ENCODE measurements at places on chromosomes 5 and 9. TPM values are rescaled to one million over a fixed set of nuclear protein-coding genes. Genes with fewer than 3 reads are reported as not detected.

The PCDHB4 gene
- 0.17 TPM for total RNA-seq

The FOXD4L6 gene
- total RNA-seq: not detected

The NXNL2 gene
- total RNA-seq: not detected

DNA sequence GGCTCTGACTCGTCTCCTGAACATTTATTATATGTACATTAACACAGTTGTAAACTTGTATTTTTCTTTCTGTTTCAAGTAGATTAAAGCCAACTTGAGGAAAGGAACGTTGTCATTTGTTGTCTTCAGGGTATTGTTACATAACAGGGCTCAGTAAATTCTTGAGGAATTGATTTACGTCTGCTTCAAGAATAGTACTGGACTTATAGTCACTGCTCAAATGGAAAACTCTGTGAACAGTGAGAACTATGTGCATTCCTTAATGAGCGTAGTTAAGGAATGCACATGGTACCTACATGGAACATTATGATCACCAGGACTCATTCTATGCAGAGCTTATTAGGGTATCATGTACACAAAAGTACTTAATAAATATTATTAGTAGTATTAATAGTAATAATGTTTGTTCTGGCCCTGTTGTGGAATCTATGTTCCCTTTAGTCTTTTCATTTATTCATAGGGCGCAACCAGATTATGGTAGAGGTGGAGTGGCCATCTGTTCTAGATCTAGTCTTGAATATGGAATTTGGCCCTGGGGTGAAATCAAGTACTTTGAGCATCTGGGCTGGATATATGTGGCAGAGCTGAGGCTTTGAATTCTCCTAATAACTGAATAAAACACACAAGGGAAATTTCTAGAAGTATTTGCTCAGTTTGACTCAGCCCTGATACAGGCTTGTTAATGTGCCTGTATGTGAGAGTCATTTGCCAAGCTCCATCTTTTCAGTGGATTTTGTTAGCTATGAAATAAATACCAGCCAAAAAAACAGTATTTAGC is 108.6 kb upstream of the SH3GL2 start:
- DNase-seq: no peak

- peak; percentile 31 for DNase-seq
Observed at GRCh38 chr5:52727576-52727975, 60.1 kb upstream of the ITGA1 start.

DNA sequence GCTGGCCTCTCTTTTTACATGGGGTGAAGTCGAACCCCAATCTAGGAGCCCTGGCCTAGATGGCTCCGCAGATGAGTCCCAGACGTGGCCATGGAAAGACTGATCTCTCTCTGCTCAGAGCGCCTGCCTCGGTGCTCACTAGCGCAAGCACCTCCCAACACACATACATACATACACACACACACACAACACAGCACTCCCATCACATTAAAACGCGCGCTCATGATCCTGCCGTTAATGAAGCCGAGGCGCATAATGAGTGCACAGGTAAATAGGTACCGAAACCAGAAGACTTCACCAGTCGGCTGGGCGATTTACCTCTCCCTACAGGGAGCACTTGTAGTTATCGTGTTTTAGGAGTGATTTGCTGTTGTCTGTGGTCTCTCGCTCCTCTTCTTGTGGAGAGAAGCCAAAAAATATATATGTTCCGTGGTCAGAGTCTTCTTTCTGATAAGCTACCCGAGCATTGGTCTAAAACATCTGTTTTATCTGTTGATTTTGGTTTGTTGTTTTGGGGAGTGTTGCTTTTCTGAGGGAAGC is 207.7 kb downstream of the MEF2C start:
- DNase-seq: no peak

DNA sequence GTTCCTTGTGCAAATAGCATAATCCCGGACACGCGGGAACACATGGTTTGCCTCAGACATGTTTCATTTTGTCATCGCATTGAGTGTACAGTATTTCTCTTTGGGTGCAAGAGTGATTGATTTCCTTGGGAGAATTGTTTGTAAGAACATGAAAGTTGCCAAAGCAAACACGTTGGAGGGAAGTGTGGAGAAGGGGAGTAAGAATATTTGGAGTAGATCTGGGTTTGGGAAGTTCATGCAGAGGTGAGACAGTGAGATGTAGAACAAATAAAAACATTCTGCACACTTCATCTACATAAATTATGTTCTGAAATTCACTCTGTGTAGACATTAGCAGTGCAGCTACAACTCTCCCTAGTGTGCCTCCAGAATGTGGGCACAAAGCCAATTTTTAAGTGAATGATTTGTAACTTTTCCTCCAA is 24.0 kb downstream of the FOXD1 start:
- DNase-seq: no peak

DNA sequence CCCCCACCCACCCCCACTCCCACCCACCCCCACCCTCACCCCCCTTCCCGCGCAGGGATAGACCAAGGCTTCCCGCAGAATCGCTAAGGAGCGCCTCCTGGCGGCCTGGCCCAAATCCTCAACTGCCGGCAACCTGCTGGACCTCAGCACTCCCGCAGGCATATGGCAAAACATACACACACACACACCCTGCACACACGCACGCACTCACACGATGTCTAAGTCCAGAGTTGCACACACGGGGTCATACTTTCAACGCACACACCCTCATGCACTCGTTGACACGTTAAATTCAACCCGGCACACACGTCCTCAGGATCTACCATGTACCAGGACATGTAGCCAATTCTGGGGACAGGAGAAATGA is 1.7 kb downstream of the CPLX2 start:
- DNase-seq: no peak

DNA sequence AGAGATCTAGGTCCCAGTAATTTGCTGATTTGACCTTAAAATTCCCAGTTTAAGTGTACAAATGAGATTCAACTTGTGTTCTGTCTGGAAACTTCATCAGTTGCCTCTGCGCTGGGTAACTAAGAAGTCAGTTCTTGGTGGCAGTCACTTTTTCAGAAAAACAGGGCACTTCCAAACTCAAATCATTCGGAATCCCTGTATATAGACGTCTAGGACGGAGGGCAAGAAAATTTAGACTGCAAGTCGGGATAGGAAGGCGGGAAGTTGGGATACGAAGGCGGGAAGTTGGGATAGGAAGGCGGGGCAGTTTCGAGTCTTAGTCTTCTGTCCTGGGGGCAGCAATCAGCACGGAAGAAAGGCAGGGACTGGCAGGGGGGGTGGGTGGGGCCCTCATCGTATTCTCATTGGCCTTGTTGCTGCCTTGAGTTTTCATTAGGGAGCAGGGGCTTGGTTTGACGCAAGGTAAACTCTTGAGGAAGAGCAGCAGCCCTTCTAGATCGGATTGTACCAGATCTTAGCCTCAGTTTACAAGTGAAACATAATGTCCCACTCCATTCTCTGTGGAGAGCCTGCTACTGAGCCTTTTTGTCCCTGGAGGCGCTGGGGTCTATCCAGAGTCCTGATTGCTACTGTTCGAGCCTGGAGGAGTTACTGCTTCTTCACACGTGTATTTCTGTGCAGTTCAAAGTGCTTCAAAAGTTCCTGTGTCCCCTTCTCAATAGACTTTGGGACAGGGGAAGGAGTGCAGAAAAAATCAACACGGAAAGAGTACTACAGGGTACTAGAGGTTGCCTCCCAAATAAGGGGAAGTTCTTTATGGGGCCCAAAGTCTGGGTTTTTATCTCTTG is 2.7 kb upstream of the PURA start:
- no peak for DNase-seq

GRCh38 chr9:123251324-123251723 is 17.1 kb downstream of the STRBP start:
- no peak for DNase-seq

- no peak for DNase-seq
Observed at GRCh38 chr5:25285136-25285535, 640.4 kb upstream of the CDH10 start.

Data from colonic mucosa (tissue), 4 donors.